B cell (primary cell): ENCODE measurements at places on chromosomes 5 and 9.

DNA sequence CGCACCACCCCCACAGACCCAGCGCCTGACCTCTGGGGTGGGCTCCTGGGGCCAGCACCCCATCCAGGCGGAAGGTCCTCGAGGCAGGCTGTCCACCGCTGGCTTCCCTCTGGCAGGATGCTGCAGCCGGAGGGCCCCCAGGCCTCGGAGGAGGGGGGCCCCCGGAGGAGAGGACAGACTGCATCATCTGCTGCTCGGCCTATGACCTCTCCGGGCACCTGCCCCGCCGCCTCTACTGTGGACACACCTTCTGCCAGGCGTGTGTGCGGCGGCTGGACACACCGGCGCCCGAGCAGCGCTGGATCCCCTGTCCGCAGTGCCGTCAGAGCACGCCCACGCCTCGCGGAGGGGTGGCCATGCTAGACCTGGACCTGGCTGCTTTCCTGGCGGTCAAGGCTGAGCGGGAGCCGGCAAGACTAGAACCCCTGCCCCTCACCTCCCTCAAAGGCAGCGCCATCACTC is 1.2 kb downstream of the RNF224 start:
- DNase-seq = no peak

- no peak for DNase-seq
Observed at GRCh38 chr5:160619381-160619780, 197.7 kb downstream of the PTTG1 start.

DNA sequence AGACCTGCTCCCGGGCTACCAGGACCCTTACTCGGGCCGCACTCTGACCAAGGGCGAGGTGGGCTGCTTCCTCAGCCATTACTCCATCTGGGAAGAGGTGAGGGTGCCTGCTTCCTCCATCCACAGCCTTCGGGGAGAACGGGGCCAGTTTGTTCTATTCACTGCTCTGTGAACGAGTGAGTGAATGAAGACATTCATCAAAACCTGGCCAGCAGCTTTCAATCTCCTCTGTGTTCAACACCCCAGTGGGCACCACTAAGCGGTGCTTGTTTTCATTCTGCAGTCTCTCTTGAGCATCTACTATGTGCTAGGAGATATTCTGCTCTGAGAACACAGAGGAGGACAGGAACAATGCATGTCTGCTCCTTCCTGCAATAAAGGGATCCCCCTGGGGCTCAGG is 10.6 kb downstream of the CERCAM start:
- DNase-seq = no peak

GRCh38 chr5:143174714-143175398 is 228.6 kb downstream of the NR3C1 start:
- DNase-seq = no peak

GRCh38 chr9:100206899-100207298 is 107.9 kb downstream of the INVS start:
- DNase-seq = no peak

GRCh38 chr9:76893395-76893932 is 12.4 kb downstream of the PRUNE2 start:
- no peak for DNase-seq

- no peak for DNase-seq
Observed at GRCh38 chr9:122355336-122355875, 15.4 kb upstream of the PTGS1 start.

DNA sequence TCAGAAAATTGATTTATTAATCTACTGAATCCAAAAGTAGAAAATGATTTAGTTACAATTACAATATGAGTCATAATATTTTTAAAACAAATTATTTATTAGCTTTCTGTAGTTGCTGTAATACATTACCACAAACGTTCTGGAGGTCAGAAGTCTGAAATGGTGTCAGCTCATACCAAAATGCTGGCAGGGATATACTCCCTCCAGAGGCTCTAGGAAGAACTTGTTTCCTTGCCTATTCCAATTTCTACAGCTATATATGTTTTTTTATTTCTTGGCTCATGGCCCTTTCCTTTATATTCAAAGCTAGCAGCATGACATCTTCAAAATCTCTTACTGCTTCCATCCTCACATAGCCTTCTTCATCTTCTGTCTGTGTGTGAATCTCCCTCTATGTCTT is 667.9 kb upstream of the ITGA1 start:
- DNase-seq = no peak

GRCh38 chr5:128259607-128260021 is 176.0 kb downstream of the SLC12A2 start:
- no peak for DNase-seq

DNA sequence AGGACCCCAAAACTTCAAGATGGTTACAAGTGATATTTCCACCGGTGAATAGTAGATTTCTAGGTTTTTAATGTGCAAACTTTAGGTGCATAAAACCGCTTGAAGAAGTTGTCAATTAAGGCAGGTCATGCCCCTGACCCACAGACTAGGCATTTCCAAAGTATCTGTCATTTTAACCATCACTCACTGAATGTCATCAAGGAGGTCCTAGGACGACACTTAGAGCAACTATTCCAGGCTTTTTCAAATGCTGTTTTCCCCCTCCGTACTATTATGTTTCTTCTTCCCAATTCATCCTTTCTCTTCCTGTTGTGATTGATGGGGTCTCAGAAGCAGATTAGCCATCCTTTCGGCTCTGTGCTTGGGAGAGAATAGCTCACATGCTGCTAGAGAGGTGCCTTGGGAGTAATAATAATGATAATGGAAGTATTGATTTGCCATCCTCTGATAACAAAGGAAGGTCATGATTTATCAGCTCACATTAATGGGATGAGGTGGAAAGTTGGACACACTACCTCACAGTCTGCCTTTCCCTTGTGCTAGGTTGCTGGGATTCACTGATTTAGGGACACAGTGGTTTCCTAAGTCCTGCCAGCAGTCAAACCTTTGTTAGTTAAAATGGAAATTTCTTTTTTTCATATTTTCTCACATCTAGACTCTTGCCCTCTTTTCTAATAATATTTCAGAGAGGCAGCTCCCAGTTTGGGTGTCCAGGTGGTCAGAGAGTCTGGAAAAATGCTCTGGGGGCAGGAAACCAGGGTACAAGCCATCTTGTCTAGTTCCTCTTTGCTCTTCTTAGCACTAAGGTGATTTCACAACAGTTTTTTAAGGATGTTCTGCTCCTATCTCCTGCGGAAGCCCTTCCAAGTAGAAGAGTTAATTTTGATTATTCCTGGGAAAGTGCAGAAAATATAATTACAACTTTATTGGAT is 67.0 kb downstream of the PTTG1 start:
- no peak for DNase-seq

DNA sequence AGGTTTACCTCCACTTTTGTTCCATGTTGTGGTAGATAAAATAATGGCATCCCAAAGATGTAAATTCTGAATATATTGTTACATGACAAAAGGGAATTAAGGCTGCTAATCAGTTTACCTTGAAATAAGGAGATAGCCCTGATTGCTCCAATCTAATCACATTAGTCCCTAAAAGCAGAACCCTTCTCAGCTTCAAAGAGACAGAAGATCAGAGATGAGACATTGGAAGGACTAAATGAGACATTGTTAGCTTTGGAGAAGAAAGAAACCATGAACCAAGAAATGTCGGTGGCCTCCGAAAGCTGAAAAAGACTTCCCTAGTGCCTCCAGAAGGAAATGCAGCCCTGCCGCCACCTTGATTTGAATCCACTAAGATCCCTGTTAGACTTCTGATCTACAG is 82.8 kb upstream of the PARP8 start:
- no peak for DNase-seq

DNA sequence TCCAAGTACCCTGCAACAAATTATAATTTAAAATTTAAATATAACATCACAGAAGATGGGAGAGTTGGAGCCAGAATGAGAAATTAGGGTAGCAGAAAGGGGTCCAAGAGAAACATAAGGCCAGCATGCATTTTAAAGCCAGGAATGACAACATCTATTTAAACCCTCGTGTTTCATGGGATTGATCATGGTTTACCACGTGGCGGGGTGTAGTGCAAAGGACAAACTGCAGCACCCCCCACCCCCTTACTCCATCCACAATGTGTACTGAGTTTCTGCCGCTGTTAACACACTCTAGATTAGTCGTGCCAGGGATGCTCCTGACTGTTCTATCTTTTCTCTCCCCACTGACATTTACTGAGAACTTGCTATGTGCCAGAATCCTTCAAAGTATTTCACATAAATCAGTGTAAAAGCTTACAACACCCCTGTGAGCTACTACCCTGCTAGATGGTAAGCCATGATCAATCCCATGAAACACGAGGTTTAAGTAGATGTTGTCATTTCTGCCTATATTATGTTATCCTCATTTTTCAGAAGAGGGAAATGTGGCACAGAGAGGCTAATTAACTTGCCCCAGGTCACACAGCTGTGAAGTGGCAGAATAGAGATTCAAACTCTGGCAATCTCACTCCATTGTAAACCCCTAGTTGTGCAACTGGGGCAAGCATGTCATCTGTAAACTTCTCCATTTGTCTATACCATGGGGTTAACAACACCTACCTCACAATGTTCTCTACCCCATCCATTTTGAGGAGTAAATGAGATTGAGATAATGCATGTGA is 136.3 kb downstream of the ENTREP1 start:
- DNase-seq = no peak

GRCh38 chr5:172599204-172599567 is 41.9 kb upstream of the NEURL1B start:
- no peak for DNase-seq

GRCh38 chr5:92580814-92581213 is 1000.2 kb downstream of the NR2F1-AS1 start:
- no peak for DNase-seq

GRCh38 chr5:64947031-64947430 is 178.3 kb downstream of the CWC27 start:
- no peak for DNase-seq

DNA sequence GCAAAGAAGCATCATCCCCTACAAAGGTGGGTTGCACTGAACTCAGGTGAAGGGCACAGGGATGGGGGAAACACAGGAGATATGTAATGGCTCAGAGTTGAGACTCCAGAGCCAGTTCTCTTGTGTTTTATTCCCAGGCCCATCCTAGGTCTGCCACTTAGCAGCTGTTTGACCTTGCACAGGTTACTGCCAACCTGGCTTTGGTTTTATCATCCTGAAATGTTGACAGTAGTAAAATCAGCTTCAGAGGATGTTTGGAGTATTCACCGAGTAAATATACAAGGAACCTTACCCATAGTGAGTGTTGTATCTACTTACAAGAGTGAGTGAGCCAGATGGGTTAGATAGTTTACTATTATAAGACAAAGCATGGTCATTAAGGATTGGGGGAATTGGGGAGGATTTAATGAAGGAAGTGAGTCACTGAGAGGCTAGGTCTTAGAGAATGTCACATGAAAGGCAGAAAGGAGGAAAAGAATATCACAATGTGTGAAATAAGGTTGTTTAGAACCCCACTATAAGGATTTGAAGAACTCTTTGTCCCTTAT is 141.3 kb downstream of the MAN2A1 start:
- DNase-seq = no peak

GRCh38 chr9:137410891-137411249 is 12.1 kb downstream of the EXD3 start:
- DNase-seq = no peak

DNA sequence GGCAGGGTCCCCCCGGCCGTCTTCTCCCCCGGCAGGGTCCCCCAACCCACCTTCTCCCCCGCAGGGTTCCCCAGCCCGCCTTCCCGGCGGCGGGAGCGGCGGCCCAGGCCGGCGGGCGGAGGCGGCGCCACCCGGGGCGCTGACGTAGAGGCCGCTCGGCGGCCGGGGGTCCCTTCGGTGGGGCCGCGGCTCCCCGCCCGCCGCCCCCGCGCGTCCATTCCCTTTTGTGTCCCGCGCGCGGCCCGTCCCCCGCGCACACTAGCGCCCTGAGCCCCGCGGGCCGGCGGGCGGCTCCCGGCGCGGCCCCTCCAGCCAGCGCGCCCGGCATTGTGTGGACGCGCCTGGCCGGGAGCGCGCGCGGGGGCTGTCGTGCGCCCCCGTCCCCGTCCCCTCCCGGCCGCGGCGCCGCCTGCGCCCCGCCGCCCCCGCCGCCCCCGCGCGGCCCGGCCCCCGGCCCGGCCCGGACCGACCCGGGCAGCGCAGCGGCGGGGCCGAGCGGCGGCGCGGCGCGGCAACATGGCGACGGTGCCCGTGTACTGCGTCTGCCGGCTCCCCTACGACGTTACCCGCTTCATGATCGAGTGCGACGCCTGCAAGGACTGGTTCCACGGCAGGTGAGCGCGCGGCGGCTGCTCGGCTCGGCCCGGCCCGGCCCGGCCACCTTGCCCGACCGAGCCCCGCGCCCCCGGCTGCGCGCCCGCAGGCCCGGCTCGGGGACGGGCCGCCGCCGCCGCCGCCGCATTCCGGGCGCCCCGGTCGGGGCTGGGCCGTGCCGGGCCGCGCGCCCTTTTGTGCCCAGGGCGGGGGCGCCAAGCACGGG is at the start of gene PHF2:
Gene PHF2, plus strand, starts transcription at position 327 of the 820 bp plus-strand sequence. Its CDS starts 190 bp downstream, at position 517.
- peak; percentile 63 for DNase-seq

DNA sequence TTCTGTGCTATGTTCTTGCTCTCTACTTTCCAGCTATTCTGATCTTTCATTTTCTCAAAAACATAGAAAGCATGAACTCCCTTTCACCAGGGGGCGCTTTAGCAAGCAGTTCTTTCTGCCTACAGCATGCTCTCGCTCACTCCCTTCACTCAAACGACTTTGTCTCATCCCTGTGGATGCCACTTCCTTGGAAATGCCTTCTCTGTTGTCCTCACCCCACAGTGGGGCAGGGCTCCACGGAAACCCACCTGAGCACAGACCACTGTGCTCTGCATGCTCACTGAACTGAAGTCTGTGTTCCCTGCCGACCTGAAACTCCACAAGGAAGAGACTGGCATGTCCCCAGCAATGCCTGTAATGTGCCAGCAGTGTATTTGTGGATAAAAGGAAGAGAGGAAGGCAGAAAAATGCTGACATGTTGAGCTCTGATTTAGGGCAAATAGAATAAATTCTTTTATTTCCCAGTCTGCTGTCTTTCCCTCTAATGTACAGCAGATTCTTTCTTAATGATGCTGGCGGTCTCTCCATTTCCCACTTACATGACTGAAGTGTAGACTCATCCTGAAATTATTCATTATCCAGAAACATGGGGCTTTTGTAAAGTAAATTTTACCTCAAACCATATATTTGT is 4.9 kb upstream of the ROR2 start:
- no peak for DNase-seq

- no peak for DNase-seq
Observed at GRCh38 chr9:127370672-127371648, 26.0 kb upstream of the SLC2A8 start.
